ENCODE measurements at places on chromosomes 13 and 19. TPM values are rescaled to one million over a fixed set of nuclear protein-coding genes. Genes with fewer than 3 reads are reported as not detected.

GRCh38 chr19:6065685-6066374 is 44.5 kb downstream of the RFX2 start:
- H3K4me3 ChIP-seq = no peak overlapping the region
- no peaks in the 10 kb centered on the region for H3K27me3 ChIP-seq
- H3K36me3 ChIP-seq = peaks cover 5% of the 10 kb centered on the region
- H3K4me1 ChIP-seq = peaks cover 52% of the 10 kb centered on the region
- H3K27ac ChIP-seq = no peak overlapping the region

DNA sequence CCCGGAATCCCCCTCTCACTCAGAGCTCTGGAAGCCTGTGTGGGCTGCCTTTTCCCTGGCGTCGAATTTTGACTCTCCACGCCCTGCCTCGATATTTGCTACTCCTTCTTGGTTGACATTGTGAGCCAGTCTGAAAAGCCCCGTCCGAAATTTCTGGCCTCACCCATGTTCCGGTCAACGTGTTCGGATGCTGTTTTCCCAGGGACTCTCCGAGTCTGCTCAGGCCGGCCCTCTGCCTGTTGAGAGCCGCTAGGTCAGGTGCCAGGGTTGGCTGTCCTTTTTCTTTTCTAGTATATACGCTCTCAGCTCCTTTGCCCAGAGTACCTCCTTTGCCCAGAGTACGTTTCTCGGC is 6.8 kb upstream of the DGKH start:
- DNase-seq = no peak
- peaks cover 17% of the 10 kb centered on the region for H3K27me3 ChIP-seq
- H3K36me3 ChIP-seq = peaks cover 5% of the 10 kb centered on the region

- H3K4me1 ChIP-seq = peaks cover 6% of the 10 kb centered on the region
- H3K27me3 ChIP-seq = peaks cover 45% of the 10 kb centered on the region
- peak overlapping the region; percentile 22 for H3K4me3 ChIP-seq
- DNase-seq = no peak
- no peak overlapping the region for H3K27ac ChIP-seq
Measured at GRCh38 chr19:7292950-7293761, 1.1 kb downstream of the INSR start.

Gene ZFP36
- 91.4 TPM for total RNA-seq

Gene CGB5
- total RNA-seq = not detected

DNA sequence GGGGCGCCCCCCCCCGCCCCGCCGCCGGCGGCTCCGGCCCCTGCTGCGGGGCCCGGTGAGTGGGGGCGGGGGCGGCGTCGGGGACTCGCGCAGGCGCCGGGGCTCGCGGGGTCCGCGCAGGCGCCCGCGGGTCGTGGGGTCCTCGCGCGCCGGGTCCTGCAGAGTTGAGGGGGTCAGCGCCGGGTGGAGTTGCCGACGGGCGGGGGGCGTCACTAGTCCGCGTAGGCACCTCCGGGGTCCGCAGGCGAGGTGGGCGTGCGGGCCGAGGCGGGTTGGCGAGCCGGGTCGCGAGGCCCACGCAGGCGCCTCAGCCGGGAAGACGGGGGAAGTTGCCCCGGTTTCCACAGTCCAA is 365 bp downstream of the PPP6R1 start:
- DNase-seq = peak; percentile 52
- H3K4me3 ChIP-seq = peak overlapping the region; percentile 81
- H3K36me3 ChIP-seq = peaks cover 47% of the 10 kb centered on the region
- no peak overlapping the region for H3K27ac ChIP-seq
- H3K4me1 ChIP-seq = peaks cover 31% of the 10 kb centered on the region

GRCh38 chr19:38826856-38827551 is 4.6 kb downstream of the ECH1 start:
- H3K27me3 ChIP-seq = no peaks in the 10 kb centered on the region
- no peak overlapping the region for H3K27ac ChIP-seq
- peaks cover 54% of the 10 kb centered on the region for H3K36me3 ChIP-seq
- H3K4me1 ChIP-seq = peaks cover 28% of the 10 kb centered on the region
- no peak overlapping the region for H3K4me3 ChIP-seq

- DNase-seq = no peak
- peak overlapping the region; percentile 83 for H3K4me3 ChIP-seq
Measured at GRCh38 chr19:10316229-10317044, 622 bp upstream of the FDX2 start.

Gene RTBDN
- total RNA-seq = not detected

- H3K27me3 ChIP-seq = no peaks in the 10 kb centered on the region
- H3K27ac ChIP-seq = peak overlapping the region; percentile 59
- peaks cover 3% of the 10 kb centered on the region for H3K36me3 ChIP-seq
- DNase-seq = no peak
- peaks cover 67% of the 10 kb centered on the region for H3K4me1 ChIP-seq
Measured at GRCh38 chr13:40316301-40316700, 350.1 kb downstream of the FOXO1 start.

GRCh38 chr13:87208636-87209035 is 462.5 kb upstream of the SLITRK5 start:
- DNase-seq = no peak
- no peaks in the 10 kb centered on the region for H3K27me3 ChIP-seq
- H3K4me3 ChIP-seq = no peak overlapping the region
- H3K27ac ChIP-seq = no peak overlapping the region
- no peaks in the 10 kb centered on the region for H3K36me3 ChIP-seq

GRCh38 chr19:30742406-30742938 is 370.3 kb downstream of the ZNF536 start:
- H3K4me3 ChIP-seq = no peak overlapping the region
- DNase-seq = no peak
- no peaks in the 10 kb centered on the region for H3K27me3 ChIP-seq

- no peak overlapping the region for H3K27ac ChIP-seq
- H3K36me3 ChIP-seq = peaks cover 3% of the 10 kb centered on the region
- H3K4me3 ChIP-seq = no peak overlapping the region
- no peaks in the 10 kb centered on the region for H3K27me3 ChIP-seq
- H3K4me1 ChIP-seq = no peaks in the 10 kb centered on the region
Measured at GRCh38 chr19:5200844-5201243, 139.8 kb downstream of the PTPRS start.

GRCh38 chr13:101415358-101416174 is 742 bp downstream of the NALCN start:
- H3K4me1 ChIP-seq = no peaks in the 10 kb centered on the region
- H3K27ac ChIP-seq = no peak overlapping the region
- no peaks in the 10 kb centered on the region for H3K36me3 ChIP-seq
- no peak for DNase-seq
- no peak overlapping the region for H3K4me3 ChIP-seq

DNA sequence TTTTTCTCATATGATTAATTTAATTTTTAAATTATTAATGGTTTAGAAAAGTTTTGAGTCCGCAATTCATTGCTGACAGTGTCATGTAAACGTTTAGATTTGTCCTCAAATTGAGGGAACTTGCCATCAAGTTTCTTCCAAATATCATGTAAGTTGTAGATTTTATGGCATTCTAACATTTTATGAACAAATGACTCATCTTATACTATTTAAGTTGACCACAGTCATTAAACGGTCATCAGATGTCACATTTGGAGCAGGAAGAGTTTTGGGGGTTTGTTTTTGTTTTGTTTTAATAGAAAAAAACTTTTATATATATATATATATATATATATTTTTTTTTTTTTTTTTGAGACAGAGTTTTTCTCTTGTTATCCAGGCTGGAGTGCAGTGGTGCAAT is 4.3 kb downstream of the ZNF114 start:
- peaks cover 9% of the 10 kb centered on the region for H3K27me3 ChIP-seq
- no peaks in the 10 kb centered on the region for H3K36me3 ChIP-seq
- peaks cover 22% of the 10 kb centered on the region for H3K4me1 ChIP-seq
- no peak overlapping the region for H3K27ac ChIP-seq

- peaks cover 25% of the 10 kb centered on the region for H3K4me1 ChIP-seq
- H3K4me3 ChIP-seq = no peak overlapping the region
- H3K27ac ChIP-seq = no peak overlapping the region
- H3K36me3 ChIP-seq = peaks cover 18% of the 10 kb centered on the region
- no peak for DNase-seq
Measured at GRCh38 chr19:1169411-1169791, 4.7 kb downstream of the SBNO2 start.

- H3K27me3 ChIP-seq = no peaks in the 10 kb centered on the region
- no peak overlapping the region for H3K4me3 ChIP-seq
- no peaks in the 10 kb centered on the region for H3K36me3 ChIP-seq
- H3K27ac ChIP-seq = no peak overlapping the region
- H3K4me1 ChIP-seq = no peaks in the 10 kb centered on the region
Measured at GRCh38 chr13:93689333-93689732, 462.7 kb downstream of the GPC6 start.

Gene CLC
- total RNA-seq = not detected

DNA sequence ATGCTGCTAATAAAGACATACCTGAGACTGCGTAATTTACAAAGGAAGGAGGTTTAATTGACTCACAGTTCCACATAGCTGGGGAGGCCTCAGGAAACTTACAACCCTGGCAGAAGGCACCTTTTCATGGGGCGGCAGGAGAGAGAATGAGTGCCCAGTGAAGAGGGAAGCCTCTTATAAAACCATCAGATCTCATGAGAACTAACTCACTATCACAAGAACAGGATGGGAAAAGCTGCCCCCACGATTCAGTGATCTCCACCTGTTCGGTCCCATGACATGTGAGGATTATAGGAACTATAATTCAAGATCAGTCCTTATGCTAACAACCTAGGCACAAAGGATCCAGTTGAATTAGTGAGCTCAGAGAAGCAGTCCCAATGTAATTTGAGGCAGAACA is 59.4 kb downstream of the GPC6 start:
- H3K4me1 ChIP-seq = no peaks in the 10 kb centered on the region
- no peaks in the 10 kb centered on the region for H3K36me3 ChIP-seq
- DNase-seq = no peak
- H3K27me3 ChIP-seq = no peaks in the 10 kb centered on the region

Gene CERS4
- total RNA-seq = 28.1 TPM

- no peak overlapping the region for H3K27ac ChIP-seq
- H3K36me3 ChIP-seq = no peaks in the 10 kb centered on the region
- no peak for DNase-seq
- no peak overlapping the region for H3K4me3 ChIP-seq
- no peaks in the 10 kb centered on the region for H3K4me1 ChIP-seq
Measured at GRCh38 chr19:13427273-13428051, 78.8 kb downstream of the CACNA1A start.

Gene CDX2
- not detected for total RNA-seq

Gene TNFSF9
- total RNA-seq = 1.7 TPM

GRCh38 chr19:51887522-51888498 is at the start of gene ZNF577:
Gene ZNF577 (minus strand): TSS chr19:51887951. CDS start chr19:51880382, 7,569 bp downstream.
- H3K4me1 ChIP-seq = peaks cover 7% of the 10 kb centered on the region
- peak; percentile 85 for DNase-seq
- no peaks in the 10 kb centered on the region for H3K27me3 ChIP-seq
- peak within 1 kb of the TSS; percentile 92 for H3K27ac ChIP-seq

GRCh38 chr13:28641600-28641926 is 17.4 kb upstream of the POMP start:
- H3K27me3 ChIP-seq = peaks cover 5% of the 10 kb centered on the region
- no peak overlapping the region for H3K27ac ChIP-seq
- peaks cover 14% of the 10 kb centered on the region for H3K4me1 ChIP-seq
- DNase-seq = no peak

Gene ANGPTL8
- total RNA-seq = not detected

GRCh38 chr19:14494910-14495671 is 836 bp downstream of the GIPC1 start:
- peaks cover 2% of the 10 kb centered on the region for H3K27me3 ChIP-seq
- H3K36me3 ChIP-seq = peaks cover 11% of the 10 kb centered on the region
- H3K27ac ChIP-seq = peak overlapping the region; percentile 78
- H3K4me1 ChIP-seq = peaks cover 35% of the 10 kb centered on the region

- H3K4me1 ChIP-seq = peaks cover 48% of the 10 kb centered on the region
- no peaks in the 10 kb centered on the region for H3K36me3 ChIP-seq
- H3K4me3 ChIP-seq = peak overlapping the region; percentile 28
- peak overlapping the region; percentile 85 for H3K27ac ChIP-seq
- H3K27me3 ChIP-seq = peaks cover 11% of the 10 kb centered on the region
Measured at GRCh38 chr19:54707962-54708361, 16.3 kb upstream of the KIR3DL3 start.

Gene SHISA2
- total RNA-seq = 0.50 TPM

Gene PBX4
- total RNA-seq = 34.1 TPM

Data from activated CD8-positive, alpha-beta T cell treated with anti-CD3 and anti-CD28 coated beads, Interleukin-2, amount 10 ng/mL, durations not matched to agents 7 days and 5 days (primary cell).